ENCODE measurements at places on chromosomes 13 and 19.
A peak's percentile ranks its signal among the peaks of the same experiment; 100 is the strongest.

GRCh38 chr13:35850569-35850968, 280.6 kb downstream of the DCLK1 start:
- no peak for DNase-seq

DNA sequence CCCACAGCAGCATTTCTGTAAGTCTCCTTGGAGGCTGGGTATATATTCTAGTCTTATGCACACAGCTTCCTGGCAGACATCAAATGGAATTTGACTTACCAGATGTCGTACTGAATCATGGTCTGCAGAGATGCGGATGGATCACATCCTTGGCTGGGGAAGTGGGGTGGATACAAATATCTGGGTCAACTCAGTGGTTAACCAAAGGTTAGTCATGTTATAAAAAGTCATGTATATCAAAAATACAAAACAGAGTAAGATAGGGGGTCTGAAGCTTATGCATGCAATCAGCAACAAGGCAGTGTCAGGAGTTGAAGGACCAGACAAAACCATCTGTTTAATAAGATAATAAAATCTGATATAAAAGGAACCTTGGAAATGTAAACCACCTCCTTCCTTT, 61.9 kb downstream of the WASF3 start:
- peak; percentile 24 for DNase-seq

- no peak for DNase-seq
Measured at GRCh38 chr19:39417463-39418181, 5.2 kb downstream of the PLEKHG2 start.

DNA sequence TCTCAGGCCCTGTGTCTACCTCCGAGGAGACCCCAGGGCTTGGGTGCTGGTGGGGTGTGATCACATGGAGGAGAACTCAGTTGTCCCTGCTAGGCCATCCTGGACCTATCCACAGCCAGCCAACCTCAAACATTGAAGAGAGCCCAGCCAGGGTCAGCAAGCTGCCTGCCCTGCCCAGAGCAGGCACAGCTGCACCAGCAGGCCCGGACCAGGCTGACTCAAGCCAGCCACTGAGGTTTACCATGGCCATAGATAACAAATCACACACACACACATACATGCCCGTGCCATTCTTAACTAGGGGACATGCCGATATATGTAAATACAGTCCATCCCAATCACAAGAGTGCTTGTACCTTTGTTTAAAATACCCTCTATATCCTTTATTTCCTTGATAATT, 8.1 kb downstream of the ARHGEF7 start:
- no peak for DNase-seq

- no peak for DNase-seq
Measured at GRCh38 chr13:45807520-45808099, 43.9 kb downstream of the SIAH3 start.
